ENCODE measurements at places on chromosomes 2 and 18.

- DNase-seq: no peak
Observed at GRCh38 chr18:78138983-78139496, 840.6 kb upstream of the SALL3 start.

- no peak for DNase-seq
Observed at GRCh38 chr2:181760521-181760920, 80.2 kb upstream of the NEUROD1 start.

DNA sequence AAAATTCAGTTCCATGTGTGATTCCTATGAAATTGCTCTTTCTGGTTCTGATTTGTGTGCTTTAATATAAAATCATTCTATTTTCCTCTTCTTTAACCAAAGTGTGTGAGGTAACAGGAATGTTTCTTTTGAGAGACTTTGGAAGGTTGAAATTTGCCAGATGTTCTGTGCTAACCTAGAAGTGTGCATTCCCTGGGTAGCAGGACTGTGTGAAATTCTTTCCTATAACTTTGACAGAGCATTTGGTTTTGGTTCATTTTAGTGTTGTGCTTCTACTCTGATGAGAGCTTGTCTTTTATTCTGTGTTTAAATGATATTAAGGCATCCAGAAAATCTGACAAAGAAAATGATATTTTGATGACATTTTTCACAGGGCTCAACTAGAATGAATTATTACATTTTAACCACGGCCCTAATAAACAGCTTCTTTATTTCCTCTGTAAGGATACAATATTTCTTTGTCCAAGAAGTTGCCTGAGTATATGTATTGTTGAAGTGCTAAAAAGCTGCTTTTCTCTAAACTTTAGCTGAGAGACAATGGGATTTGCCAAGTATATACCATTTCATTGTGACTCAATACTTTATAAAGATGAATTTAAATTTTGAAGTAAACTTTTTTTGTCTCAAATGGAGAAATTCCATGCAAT lies 34.7 kb upstream of the DLX1 start:
- no peak for DNase-seq

DNA sequence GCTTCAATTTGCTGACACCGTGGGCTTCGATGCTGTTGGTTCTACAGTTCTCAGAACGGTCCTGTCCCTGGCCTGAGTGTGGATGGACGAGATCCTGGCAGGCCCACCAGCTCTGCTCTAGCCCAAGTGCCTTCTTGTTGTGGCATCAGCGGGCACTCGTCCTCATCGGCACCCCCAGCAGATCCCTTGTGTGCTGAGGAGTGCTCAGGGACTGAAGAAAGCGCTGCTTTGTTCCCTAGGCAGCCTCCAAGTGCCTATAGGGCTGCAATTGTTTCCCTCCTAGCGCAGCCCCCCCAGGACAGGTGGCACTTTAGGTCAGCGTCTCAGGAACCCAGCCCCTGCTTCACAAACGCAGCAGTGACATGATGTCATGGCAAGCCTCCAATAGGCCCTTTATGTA lies 217.7 kb downstream of the AGAP1 start:
- DNase-seq: no peak

- no peak for DNase-seq
Observed at GRCh38 chr2:95574506-95574905, 17.3 kb upstream of the TRIM43 start.

DNA sequence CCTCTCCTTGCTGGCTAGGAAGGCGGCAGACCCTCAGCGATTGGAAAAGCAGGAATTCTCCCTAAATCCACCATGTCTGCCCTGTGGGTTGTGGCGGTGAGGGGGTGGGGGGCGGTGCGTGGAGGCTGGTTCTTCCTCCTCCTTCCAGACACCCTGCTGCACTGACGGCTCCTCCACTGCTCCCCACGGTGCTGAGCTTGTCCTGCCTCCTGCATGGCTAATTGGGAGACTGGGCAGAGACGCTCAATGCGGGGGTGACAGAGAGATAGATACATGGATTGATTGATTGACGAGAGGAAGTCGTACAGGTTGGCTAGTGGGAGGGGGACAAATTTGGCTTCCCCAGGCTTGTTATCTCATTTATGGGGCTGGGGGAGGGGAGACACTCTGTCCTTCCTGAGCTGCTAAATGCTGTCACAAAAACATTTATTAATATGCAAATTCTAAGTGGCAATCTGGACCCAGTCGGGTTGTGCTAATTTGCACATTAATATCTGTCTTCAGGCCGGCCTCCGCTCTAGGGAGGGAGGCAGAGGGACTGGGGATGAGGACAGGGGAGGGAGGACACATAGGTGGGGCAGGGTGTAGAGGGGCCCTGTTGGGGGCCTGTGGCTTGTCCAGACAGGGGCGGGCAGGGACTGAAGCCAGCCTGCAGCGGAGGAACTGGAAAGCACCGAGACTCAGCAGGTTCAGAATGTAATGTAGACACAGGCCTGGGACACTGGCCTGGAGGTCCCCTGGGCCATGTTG lies 181.6 kb downstream of the CELF4 start:
- DNase-seq: no peak

DNA sequence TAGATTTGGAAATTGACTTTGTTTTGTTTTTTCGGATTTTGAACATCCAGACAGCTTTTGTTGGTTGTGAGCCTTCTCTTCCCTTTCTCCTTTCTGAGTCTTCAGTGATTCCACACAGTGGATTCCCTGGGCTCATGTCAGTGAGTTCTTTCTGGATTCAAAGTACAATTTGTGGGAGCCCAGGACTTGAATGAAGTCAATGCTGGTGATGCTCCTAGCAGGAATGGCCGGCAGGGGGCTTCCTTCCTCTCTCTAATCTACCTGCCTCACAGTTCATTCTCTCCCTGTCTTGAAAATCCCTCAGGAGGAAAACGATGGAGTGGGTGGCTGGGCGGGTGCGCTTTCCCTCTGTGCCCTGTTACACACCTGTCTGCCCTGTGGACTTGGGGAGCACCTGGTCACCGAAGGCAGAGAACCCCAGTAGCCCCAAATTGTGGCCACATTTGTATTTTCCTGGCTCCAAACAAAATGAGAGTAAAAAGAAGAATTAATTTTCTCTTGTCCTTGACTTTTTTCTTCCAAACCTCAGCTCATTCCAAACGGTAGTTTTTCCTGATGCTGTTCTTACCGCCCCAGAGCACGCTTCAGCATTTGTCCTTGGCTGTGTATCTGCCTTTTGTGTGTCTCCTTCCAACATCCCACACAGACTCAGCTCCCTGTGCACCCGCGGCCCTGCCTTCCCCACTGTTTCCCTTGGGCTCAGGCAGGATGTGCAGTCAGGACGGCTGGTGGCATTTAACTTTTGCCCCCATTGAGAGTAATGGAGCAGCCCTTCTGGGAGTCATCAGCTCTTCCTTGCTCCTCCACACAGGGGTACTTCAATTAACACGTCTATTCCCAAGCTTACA lies 86.6 kb downstream of the MARCO start:
- DNase-seq: no peak

DNA sequence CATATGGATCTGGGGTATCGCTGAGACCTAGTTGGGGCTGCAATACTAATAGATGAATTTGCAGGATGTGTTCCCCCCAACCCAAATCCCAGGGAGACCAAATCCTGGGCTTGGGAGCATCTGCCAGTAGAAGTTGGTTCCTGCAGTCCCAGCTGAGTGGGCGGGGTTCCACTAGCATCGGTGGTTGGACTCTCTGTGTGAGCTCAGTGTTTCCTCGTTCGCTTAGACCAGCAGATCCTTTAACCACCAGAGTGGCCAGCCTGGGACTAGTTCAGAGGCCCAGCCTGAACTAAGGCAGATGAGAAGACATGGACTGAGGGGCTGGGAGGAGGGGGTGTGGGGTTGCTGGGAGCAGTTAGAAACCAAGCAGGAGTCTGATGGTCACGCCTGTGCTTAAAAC lies 40.7 kb downstream of the PCARE start:
- DNase-seq: no peak

GRCh38 chr2:217899231-217900009 lies 103.4 kb downstream of the TNS1 start:
- no peak for DNase-seq

- no peak for DNase-seq
Observed at GRCh38 chr2:207133820-207134519, 31.8 kb downstream of the KLF7 start.

DNA sequence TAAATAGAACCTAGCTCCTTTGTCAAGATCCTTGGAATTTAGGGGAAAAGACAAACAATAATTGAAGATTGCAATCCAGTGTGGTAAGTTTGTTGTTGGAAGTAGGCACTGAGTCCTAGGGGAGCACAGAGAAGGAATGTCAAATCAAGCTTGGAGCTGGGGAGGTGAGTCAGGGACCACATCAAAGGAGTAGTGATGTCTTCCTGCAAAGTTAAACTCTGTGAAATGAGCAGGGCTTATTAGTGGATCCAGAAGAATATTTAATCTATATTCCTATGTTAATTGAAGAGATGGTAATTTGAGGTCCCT lies 41.7 kb upstream of the NABP1 start:
- no peak for DNase-seq

- peak; percentile 78 for DNase-seq
Observed at GRCh38 chr18:23540867-23541266, 37.6 kb downstream of the RMC1 start.

DNA sequence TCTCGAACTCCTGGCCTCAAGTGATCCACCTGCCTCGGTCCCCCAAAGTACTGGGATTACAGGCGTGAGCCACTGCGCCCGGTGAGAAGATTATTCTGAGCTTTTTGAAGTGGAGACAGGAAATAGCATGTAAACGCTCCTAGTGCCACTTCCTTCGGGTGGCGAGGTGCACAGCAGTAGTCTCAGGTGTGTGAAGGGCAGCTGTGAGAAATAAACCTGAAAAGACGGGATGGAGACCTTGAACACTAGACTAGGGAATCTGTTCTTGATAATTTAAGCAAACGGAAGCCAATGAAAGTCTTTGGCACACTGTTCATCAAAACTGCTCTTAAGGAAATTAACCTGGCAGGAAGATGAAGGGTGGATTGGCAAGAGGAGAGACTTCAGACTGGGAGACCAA lies 439 bp upstream of the PLEKHH2 start:
- no peak for DNase-seq

DNA sequence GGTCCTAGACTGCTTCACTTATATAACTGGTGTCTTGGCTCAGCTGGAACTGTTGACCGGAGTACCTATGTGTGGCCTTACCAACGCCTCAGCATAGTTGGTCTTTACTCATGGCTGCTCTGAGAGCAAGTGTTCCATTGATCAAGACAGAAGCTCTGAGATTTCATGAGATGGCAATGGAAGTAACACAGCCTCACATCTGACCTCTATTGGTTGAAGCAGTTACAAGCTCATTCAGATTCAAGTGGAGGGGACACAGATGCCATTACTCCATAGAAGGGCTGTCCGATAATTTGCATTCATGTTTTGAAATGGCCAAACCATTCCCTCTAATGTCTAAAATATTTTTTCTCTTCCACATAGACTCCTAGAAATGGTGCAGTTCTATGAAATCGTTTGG lies 46.4 kb upstream of the STK39 start:
- no peak for DNase-seq

GRCh38 chr2:198659096-198659870 lies 798.5 kb downstream of the SATB2 start:
- no peak for DNase-seq

DNA sequence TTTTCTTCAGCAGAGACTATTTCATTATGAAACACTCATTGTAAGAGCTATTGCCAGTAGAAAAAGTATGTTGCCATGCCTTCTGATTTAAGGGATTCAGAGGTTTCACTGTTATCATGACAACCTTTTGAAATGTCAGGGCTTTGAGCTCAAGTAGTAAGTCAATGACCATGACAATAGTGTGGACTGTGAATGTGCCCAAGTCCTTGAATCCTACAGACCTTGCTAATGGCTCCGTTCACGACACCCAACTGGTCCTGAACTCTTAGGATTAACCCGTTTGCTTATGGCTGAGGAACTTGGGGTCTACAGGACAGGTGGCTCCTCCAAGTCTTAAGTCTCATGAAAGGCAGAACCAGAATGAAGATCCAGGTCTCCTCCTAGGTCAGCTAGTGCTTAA lies 17.6 kb upstream of the KIDINS220 start:
- no peak for DNase-seq

DNA sequence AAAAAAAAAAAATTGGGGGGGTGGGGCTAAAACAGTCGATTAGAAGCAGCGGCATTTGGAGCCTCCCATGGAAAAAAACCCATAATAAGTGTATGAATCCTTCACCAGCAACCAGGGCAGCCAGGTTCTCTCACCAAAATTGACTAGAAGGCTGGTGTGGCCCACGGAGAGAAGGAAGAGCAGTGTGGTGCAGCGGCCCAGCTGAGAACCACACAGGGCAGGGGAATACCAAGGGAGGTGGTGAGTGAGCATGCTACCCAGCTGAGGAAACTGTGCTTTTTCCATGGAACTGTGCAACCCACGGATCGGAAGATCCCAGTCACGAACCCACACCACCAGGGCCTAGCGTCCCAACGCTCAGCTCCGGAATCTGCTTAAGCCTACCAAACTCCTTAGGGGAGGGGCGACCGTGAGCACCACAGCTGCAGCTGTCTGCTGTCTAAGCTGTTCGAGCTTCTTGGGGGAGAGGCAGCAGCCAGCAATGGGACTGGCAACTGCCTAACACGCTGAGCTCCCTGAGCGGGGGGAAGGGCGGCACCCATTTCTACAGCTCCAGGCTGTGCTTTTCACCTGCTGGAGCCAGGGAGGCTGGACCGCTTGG lies 1037.2 kb upstream of the ACVR2A start:
- DNase-seq: no peak

DNA sequence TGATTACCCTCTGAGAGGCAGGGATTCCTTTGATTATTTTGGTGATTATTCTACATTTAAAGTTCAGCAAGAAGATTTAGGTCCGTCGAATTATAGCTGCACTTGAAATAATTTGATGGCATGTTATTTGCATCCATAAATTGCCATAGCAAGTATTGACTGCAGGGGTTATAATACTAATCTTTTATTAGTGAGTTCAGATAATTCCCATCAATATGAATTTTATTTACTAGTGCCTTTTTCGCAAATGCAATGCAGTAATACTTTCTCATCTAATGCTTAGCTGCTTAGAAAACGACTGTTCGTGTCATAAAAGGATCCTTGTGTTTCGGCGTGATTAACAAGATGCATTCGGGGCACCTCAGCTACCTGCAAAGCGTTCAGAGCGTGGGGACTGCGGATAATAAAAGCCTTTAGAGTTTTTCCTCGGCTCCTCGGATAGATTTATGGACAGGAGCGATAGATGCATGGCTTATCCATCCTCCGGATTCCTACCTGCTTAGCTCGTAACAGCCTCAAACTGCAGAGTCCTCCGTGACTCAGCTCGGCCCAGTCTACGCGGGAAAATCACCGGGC lies 2.5 kb upstream of the GBX2 start:
- no peak for DNase-seq

- DNase-seq: no peak
Observed at GRCh38 chr2:176483476-176483875, 214.2 kb downstream of the MTX2 start.

- DNase-seq: no peak
Observed at GRCh38 chr2:72695676-72696075, 130.2 kb downstream of the EXOC6B start.

DNA sequence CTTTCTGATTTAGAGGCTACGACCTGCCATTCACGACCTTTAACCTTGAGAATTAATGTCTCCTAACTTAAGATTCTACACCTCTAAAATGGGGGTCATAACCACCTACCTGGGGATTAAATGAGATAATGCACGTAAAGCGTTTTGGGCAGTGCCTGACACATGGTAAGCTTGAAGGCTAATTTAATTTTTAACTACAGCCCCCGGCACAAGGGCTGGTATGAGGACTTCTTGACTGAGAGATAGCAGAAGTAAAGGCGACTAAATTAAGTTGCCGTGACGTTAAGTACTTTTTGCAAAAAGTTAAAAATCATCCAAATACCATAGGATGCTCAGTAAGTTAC lies 549 bp downstream of the MRPL35 start:
- DNase-seq: no peak

- DNase-seq: no peak
Observed at GRCh38 chr2:36605273-36605672, 7.3 kb upstream of the FEZ2 start.

GRCh38 chr2:54704688-54705605 lies 18.5 kb upstream of the EML6 start:
- no peak for DNase-seq

Measured in GF-D8 (cell line).